Caco-2 (cell line): ENCODE measurements at places on chromosomes 11 and 22.
A peak's percentile ranks its signal among the peaks of the same experiment; 100 is the strongest.

- DNase-seq = peak; percentile 86
Observed at GRCh38 chr11:128814856-128815705, 52.0 kb downstream of the KCNJ1 start.

GRCh38 chr11:106785913-106786650 is 232.2 kb downstream of the GUCY1A2 start:
- DNase-seq = no peak

- DNase-seq = peak; percentile 94
Observed at GRCh38 chr11:69382131-69383128, 88.5 kb downstream of the MYEOV start.

DNA sequence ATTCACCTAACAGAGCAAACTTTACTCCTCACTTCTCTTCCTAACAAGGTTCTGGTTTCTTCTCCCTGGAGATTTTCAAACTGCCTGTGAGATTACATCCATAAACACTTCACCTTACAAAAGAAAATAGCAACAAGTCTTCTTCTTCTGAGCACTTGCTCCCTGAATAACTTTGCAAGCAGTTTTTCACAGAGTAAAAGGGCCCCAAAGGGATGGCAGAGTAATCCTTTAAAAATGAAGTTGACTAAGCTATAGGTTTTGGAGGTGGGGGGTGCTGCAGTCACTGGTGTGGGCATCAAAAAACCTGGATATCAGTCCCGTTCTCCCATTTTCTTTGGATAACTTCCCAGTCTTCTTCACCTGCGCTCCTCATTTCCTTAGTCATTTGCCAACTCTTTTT is 484.9 kb downstream of the MIAT start:
- DNase-seq = no peak

DNA sequence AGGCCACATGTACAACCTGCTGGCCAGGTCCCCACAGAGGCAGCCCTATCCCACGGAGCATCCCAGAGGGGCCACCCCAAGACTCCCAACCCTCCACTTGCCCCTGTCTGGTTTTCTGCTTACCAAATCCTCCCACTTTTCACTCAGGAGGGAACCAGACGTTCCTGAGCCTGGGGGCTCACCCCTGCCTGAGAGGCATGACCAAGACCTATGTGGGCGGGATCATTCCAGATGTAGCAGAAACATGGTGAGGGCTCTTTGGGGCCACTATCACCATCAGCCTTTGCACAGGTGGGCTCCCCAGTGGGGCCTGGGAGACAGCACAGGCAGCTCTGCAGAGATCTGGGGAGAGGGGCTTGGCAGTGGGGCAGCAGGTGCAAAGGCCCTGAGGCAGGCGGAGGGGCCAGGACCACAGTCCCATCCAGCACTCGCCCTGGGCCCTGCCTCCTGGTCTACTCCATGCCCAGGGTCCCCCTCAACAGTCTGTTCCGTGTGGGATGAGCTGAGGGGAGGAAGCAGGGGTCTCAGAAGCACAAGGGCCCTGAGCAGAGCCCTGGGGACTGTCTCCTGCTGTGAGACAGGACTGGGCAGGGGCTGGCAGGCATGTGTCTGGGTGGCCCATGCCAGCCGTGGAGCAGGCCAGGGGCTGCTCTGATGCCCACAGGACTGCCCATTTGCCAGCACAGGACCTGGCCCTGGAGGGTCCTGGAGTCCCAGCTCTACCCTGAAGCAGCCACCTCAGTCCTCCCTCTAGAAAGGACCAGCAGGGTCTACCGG is 9.4 kb downstream of the PIM3 start:
- no peak for DNase-seq

DNA sequence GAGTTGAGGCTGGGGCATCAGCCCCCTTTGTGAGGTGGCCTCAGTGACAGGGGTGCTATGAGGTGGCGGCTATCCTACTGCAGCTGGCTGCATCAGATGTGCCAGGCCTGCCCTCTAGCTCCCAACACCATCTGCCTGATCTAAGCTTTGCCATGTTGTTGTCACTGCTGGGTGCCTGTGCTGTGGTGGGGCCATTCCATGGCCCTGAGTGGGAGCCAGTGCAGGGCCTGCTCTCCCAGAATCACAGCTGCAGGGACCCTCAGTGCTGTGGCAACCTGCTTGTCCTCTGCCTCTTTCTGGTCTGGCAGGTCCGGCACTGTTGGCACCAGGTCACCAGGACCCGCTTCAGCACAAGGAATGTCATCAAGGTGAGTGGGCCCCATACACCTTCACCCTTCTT is 1.8 kb upstream of the SNU13 start:
- DNase-seq = no peak

GRCh38 chr11:96023275-96023674 is 99.4 kb upstream of the MTMR2 start:
- DNase-seq = no peak

DNA sequence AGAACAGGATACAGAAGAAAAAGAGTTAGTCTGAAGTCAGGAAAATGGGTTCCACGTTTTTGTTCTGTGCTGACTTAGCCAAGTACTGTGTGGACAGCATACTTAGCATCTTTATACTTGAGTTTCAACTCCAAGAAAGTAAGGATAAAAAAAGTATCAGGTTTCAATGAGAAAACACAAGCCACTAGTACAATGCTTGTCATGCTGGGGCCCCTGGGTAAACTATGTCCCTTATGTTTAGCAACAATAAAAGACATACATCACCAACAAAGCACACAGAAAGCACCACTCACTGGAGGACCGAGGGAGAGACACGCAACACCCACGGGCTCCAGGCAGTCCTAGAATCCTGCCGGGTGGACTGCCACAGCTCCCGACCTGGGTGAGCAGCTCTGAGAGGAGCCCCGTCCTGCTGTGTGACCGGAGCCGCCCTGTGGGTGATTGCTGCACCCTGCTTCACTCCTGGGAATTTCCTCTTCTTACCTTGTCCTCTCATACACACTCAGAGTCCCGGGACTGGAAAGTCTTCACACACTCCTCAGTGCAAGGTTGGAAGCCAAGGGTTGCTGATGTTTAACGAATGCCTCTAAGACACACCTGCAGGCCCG is 890.5 kb downstream of the BRD1 start:
- DNase-seq = no peak

DNA sequence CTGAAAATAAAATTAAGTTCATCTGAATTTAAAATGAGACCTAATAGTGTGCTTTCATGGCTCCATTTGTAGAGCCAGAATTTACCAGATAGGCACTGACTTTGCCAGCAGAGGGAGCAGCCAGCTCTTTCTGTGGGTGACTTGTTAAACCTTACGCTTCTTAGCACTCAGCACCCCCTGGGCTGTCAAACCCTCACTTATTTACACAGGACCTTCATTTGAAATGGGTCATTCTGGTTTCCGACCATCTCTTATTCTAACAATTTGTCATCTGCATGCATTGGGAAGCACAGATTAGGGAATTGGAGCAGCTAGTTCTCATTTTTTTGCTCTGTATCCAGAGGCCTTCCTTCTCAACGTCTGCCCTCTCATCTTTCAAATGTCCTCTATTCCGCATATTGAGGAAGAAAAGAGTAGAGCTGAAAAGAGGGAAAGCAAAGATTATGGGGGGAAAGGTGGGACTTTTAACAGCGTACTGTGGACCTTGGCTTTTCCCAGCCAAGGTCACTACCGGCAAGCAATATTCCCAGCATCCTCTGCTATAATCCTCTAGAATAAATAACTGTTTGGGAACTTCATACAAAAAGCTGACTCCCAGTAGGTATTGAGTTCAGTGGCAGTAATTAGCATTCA is 3.1 kb downstream of the ASRGL1 start:
- peak; percentile 58 for DNase-seq

DNA sequence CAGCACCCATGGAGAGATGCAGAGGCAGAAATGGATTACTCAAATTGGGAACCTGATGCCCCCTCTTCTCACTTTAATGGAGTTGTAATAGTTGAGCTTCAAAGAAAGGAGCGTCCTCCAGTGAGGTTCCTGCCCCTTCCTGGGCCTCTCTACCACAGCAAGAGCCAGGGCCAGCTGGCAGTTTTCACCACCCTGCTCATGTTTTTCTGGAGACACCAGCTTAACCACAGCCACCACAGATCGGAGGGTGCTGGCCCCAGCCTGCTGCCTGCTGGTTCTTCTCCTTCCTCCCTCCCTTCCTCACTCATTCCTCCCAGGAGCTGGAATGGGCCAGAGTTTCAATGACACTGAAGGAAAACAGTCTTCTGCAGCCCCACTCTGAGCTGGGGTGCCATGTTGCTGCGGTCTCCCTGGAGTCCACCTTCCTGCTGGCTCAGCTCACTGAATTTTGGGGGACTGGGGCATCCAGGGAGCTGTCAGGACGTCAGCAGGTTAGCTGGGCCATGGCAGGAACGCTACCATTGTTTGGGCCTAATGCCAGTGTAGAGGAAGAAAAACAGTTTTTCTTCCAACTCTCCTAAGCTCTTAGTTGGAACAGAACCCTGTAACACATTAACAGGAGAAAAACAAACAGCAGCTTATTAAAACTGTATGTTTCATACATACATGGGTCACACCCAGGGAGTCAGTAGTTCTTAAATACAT is 57.7 kb downstream of the TRAF6 start:
- DNase-seq = no peak

DNA sequence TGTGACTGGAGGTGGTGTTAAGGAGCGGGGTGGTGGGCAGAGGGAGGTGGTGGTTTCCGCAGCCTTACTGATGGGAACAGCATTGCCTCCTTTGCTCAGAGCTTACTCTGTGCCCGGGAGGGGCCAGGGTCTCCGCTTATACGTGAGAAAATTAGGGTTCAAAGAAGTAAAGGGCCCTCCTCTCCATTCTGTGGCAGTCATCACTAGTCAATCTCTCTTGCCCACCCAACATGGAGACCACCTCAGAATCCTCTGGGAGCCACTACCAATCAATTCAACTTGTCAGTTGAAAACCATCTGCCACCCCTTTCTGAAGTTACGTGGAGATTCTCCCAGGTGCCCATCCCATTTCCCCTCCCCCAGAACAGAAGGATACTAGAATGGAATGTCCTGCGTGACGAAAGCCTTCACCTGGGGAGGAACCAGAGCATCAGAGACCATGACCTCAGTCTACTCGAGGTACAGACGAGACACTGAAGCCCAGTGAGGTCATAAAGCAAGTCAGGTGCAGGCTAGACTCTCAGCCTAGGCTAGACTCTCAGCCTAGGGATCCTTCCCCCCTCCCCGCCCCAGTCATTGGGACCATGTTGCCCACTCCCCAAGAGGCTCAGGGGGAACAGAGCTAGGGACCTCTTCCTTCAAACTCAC is 2.0 kb downstream of the SELENOM start:
- DNase-seq = no peak

DNA sequence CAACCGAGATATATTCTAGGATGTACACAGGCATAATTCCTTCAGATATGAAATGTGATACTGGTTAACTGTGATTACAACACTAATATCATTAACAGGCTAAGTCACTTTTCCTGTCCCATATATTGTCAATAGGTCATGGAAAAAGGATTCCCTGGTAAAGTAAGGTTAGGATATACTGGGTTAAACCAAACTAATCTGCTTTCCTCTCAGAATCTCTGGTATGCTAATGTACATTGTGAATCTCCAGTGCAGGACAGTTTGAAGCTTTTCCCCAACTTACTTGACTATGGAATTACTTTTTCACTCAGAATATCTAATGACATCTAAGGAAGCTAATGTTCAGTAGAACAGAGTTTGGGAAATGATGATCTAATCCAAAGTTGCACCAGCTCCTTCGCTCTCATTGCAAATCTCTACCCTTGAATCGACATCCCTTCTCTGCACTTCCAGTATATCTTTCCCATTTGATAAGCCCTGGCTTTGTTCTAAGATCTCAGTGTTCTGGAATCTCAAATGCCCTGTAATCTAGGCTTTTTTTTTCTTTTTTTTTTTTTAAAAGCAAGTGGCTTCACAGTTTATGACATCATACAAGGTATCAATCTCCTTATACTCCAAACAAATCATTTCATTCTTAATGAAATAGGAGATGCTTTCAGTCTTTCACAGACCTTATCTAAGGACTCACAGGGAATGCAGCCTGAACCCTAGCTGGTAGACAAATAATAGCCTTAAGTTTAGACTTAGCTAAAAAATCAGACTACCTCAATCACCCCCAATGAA is 43.8 kb downstream of the COPB1 start:
- DNase-seq = no peak

- no peak for DNase-seq
Observed at GRCh38 chr11:126918556-126918955, 82.0 kb downstream of the KIRREL3 start.
